ENCODE measurements at places on chromosomes 4 and X.

GRCh38 chrX:76987381-76987780 is 459.8 kb upstream of the FGF16 start:
- no peak for DNase-seq

DNA sequence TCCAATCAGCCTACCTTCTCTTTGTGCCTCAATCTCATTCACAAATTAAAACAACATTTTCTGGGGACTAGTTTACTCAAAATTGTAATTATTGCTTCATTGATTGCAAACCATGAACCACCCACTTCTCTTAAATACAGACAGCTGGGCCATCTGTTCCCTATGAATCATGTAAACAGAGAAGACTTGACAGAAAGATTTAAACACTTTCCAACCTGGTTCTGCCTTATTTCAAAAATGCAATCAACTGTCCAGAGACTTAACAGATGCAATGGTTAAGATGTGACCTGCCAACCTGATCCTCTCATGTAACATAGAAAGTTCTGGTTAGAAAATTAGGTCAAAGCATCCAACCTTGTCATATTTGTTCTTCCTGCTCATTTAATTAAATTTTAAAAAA is 20.8 kb upstream of the SERTM2 start:
- DNase-seq: no peak

DNA sequence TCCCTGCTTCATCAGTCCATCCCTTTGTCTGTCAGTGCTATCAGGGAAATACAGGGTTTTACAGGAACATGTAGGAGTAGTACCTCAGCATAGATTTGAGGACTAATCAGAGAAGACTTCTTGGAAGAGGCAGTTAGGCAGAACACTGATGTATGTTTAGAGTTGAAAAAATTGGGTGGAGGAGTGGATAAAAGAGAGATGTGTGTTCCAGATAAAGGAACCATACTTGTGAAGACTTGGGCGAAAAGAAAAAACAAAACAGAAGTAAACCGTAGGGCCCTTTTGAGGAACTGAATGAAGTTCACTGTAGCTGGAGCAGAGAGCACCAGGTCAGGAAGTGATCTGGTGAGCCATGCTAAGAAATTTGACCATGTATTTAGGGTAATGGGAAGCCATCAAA is 32.3 kb downstream of the AFF1 start:
- no peak for DNase-seq

DNA sequence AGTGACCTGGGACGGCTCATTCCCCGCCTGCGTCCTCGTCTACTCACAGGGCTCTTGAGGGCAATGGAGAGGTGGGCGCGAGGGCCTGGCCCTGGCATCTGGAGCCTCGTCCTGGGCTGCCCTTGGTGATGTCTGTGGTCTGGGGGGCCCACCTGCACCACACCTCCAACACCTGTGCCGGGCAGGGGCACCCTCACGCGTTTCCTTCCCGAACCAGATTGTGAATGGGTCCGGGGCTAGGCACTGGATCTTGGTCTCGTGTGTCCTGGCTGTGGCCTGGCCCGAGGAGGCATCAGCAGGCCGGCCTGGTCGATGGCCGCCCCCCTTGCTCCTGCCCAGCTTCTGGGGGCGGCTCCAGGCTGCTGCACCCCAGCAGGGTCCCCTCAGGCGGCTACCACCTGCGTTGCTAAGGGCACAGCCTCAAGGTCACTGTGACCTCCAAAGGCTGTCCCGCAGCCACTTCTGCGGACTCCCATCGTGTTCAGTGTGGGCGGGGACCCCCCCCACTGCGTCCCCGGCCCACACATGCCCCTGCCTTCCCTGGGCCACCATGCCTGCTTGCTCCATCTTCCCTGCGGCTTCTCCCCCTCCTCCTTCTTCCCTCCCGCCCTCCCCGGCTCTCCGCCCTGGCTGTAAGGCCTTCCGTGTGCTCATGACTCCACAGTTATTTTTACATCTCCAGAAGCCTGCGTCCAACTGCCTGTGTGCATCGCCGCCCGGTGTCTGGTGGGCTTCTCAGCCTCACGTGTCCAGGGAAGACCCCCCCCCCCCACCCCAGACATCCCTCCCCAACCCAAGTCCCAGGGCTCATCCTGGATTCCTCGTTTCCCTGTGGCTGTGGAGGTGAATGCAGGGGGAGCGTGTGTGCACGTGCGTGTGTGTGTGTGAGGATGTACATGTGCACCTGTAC is 3.8 kb downstream of the DOK7 start:
- no peak for DNase-seq

DNA sequence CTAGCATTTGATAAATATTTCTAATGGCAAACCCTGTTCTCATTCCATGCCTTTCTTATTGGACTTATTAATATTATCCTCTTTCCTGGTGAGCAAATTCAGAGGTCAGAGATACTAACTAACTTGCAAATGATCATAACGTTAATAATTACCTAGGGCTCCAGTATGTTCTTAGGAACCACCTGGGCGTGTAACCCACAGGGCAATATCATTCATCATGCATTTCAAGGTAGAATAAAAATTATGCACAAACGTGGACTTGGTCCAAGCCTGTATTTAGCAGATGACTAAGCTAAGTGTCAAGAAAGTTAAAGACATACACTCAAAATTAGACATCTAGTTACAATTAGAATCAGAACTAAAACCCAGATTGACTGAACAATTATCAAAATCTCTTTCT is 850.1 kb downstream of the TRIML1 start:
- no peak for DNase-seq

GRCh38 chr4:13533670-13534343 is 10.5 kb downstream of the NKX3-2 start:
- no peak for DNase-seq

DNA sequence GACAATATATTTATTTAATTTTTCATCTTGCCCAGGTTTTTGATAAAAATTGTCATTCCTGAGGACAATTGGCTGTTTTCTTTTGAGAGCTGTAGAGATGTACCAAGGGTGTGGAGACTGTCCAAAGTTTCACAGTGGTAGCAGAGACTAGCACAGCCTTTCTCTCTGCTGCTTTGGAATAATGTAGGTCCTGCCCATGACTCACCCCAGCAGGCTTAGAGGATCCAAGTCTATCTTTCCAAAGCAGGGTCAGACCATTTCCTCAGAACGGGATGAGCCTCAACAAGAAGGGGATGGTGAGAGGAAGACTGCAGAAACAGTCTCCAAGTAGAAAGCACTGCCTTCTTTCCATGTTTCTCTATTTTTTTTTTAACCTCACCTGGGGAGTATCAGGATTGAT is 131.5 kb upstream of the RPL34 start:
- no peak for DNase-seq

DNA sequence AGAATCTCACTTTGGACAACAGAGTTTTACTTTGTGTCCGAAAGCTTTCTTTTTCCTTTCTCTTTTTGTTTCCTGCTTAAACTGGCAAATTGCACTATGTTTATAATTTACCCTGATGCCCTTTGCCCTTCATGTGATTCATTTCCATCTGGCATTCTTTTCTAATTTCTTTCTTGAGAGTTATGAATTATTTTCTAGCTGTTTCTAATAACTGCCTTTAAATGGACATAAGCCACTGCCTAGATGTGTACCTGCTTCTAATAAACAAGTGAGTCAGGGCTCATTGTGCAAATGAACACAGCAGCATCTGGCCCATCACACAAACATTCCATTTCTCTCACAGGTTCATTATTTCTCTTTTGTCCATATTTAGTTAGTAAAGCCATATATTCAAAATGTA is 242.3 kb upstream of the GPRIN3 start:
- DNase-seq: no peak

DNA sequence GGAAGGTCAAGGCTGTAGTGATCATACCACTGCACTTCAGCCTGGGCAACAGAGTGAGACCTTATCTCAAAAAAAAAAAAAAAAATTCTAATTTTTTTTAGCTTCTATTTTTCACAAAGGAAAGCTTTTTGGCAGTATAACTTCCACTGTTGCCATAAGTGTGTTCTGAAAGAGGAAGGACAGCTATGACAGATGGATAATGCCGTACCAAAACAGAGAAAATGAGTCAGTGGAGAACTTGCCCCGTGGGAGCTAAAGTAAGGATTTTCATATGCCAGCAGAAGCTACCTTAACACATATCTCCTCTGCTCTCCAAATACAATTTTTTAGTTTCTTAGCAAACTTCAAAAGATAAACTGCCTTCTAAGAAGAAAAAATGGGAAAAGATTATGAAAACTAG is 43.7 kb downstream of the RPS3A start:
- no peak for DNase-seq

- DNase-seq: no peak
Observed at GRCh38 chr4:154276496-154276895, 215.1 kb downstream of the DCHS2 start.

- no peak for DNase-seq
Observed at GRCh38 chrX:24775891-24776290, 82.2 kb downstream of the POLA1 start.

DNA sequence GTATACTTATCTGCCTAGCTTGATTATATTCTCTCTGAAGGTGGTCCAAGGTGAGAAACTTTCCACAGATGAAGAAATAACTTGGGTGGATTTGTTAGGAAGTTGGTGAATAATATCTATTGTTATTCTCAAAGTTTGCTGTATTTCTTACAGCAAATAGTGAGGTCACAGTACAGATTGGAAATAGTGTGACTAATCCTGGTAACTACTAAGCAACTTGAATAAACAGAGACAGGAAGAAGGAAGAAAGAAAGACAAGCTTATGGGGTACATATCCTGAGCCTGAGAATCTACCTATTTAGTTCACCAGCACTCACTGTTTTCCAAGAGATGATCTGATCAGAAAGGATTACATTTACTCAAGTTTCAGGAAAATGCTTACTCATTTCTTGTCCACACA is 1416.1 kb downstream of the RPA4 start:
- DNase-seq: no peak

DNA sequence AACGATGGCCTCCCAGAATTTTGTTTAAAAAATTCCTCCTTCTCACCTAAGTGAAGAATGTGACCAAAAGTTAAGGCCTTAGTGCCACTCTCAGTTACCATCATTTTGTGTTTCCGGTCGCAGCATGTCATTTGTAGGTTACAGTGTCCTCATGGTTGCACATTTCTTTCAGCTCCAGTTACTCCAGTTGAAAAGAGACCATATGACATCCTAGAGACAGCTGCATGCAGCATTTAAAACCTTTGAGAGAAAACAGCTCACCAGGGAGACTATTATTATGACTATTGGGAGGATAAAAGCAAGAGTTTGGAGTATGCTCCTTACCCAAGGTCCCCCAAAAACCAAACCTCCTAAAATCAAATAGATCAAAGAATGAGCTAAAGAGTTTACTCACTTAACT is 45.8 kb downstream of the MGARP start:
- DNase-seq: no peak

DNA sequence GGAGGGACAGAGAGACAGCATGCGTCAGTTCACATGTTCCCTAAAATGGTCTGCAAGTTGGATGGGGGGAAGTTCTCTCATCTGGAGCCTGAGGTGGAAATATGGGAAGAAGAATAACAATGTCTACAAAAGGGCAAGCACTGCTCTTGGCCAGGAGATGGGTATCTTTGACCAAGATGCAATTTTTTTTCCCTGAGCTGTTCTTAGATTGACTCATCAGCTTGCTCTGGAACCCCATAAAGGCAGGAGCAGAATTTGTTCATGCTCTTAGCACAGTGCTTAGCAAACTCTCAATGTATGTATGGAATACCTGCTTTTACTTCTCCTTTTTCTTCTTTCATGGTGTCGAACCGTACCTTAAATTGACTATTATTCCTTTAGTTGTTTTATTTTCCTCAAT is 90.5 kb upstream of the ZNF827 start:
- DNase-seq: no peak

DNA sequence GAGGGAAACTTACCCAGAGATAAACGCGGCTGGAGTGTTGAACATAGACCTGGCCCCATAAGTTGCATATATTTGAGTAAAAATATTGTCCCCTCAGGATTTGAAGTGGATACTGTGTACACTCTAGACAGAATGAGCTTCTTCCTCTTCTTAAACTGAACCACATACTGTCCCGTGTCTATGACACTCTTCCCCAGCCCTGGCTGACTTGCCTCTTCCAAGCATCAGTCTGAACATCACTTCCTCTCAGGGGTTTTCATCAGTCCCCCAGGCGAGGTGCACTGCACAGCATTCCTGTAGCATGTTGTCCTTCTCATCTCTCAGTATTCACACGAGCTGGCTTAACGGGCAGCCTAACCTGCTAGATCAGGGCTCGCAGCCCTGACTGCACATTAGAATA is 80.5 kb upstream of the TMEM150C start:
- DNase-seq: no peak

GRCh38 chrX:54530357-54530900 is 410 bp downstream of the GNL3L start:
- DNase-seq: no peak

DNA sequence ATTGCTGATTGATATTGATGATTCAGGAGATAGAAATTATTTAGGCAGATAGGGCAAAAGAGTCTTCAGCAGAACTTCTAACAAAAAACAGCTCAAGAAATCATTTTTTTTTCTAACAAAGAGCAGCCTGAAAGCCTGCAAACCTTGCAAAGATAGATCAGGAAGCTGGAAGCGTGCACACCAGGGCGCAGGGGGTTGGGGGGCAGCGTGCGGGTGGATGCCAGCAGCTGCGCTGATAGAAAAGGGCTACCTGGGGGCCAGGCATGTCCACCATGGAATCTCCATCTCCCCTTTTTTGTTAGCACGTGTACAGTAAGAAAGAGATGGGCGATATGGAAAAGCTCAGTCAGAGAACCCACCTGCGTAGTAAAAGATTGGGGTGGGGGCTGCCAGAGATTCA is 1.7 kb upstream of the CCDC110 start:
- DNase-seq: no peak

- DNase-seq: no peak
Observed at GRCh38 chrX:70196961-70197720, 19.9 kb downstream of the DGAT2L6 start.

DNA sequence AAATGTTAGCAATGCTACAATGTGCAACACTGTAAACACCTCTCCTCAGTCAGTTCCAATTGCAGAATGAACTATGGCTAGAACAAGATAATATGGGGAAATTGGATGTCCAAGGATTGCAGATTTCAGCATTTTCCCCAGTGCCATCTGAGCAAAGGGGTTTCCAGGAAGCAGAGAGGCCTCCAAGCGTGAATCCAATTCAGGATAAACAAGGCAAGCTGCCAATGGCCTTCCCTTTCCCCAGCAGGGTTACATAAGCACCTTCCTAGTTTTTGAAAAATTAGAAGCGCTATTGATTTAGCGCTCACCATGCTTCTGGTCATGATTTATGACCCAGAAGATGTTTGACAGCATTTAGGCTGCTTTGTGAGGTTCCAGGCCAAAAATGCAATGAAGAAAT is 223.0 kb upstream of the GATB start:
- DNase-seq: peak; percentile 22

GRCh38 chr4:6425911-6426310 is 46.5 kb downstream of the PPP2R2C start:
- DNase-seq: no peak

All from hypothalamus (tissue), 51 donors.